ENCODE measurements at places on chromosomes 7 and 10.
A peak's percentile ranks its signal among the peaks of the same experiment; 100 is the strongest.

- no peak for DNase-seq
Observed at GRCh38 chr7:131188367-131189339, 139.0 kb upstream of the MKLN1 start.

DNA sequence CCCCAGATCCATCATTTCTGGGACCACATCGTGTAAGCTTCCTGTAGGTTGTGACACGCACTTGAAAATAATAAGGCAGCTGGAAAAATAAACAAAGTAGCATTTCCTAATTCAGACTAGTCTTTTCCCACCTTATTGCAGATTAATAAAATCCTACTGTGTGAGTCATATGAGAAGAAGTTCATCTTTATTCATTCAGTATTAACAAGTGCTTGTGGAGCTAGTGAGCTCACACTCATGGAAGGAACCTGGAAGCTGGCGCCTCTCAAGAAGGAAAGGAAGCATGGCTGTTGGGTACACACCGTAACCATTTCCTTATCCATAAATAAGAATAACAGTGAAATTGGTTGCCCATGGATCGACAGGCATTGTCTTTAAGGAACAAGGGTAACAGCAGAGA lies 152.6 kb upstream of the PFKP start:
- DNase-seq = no peak

GRCh38 chr7:101241443-101242349 lies 3.2 kb downstream of the FIS1 start:
- DNase-seq = no peak

GRCh38 chr10:13659887-13660550 lies 73.3 kb downstream of the PRPF18 start:
- DNase-seq = peak; percentile 44

DNA sequence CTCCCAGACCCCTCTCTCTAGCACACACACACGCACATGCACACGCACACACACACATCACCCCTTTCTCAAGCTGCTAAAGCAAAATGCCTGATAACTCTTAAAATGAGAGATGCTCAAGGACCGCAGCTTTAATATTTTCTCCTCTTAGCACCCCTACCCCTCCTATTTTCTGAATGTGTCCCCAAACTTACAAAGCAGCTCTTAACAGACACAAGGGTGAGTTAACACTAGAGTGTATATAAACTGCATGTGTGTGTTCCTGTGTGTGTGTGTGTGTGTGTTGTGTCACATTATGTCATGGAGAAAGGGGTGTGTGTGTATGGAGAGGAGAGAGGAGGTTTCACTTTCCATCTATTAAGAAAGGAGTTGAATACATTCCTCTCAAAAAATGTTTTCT lies 1.3 kb downstream of the PTN start:
- DNase-seq = no peak

DNA sequence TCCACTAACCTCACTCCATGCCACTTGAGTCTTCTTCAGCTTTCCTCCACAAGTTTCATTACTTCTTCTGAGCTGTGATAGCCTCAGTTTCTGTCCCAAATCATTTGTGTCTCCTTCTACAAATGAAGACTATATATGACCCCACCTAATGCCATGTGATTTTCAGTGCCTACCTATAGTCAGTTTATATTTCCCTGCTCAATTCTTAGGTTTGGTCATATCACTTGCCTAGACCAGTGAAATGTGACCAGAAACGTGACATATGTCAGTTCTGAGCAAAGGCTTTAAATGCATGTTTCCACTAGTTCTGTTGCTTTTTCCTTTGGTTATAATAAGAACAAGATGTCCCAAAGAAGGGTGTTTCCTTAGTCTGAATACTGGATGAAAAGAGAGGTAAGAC lies 24.6 kb upstream of the REEP3 start:
- DNase-seq = no peak

- DNase-seq = no peak
Observed at GRCh38 chr7:16711730-16712129, 41.8 kb upstream of the TSPAN13 start.

DNA sequence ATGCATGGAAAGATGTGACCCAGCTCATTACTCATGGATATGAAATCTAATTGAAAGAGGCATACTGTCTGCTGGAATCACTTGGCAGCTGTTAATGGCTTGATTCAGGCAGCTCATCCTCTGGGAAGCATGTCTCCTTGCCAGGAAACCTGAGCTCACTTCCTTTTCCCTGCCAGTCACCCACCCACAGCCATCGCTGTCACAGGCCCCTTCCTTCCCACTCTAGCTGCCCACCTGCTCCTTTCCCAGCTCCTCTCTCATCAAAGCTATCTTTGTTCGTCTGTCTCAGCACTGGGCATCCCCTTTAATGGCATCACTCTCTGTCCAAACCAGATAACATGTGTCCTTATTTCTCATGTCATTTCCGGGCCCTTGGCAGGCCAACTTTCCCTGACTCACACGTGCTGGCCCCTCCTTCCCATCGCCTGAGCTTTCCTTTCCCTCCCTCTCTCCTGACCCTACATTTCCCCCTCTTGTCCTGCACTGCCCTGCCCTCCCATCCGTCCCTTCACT lies 721.9 kb downstream of the TNS3 start:
- DNase-seq = no peak

- DNase-seq = peak; percentile 48
Observed at GRCh38 chr10:63929831-63930467, 408.7 kb downstream of the REEP3 start.

DNA sequence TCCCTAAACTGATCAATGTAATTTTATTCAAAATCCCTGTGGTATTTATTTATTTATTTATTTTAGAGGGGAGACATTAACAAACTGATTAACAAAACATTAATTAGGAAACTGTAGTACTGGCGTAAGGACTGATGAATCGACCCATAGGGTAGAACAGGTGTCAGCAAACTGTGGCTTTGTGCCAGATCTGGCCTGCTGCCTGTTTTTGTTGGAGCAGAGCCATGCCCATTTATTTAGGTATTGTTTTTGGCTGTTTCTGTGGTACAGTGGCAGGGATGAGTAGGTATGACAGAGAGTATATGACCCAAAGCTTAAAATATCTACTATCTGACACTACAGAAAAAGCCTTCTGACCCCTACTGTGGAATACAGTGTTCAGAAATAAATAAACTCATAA lies 332.5 kb upstream of the ETV1 start:
- peak; percentile 12 for DNase-seq

DNA sequence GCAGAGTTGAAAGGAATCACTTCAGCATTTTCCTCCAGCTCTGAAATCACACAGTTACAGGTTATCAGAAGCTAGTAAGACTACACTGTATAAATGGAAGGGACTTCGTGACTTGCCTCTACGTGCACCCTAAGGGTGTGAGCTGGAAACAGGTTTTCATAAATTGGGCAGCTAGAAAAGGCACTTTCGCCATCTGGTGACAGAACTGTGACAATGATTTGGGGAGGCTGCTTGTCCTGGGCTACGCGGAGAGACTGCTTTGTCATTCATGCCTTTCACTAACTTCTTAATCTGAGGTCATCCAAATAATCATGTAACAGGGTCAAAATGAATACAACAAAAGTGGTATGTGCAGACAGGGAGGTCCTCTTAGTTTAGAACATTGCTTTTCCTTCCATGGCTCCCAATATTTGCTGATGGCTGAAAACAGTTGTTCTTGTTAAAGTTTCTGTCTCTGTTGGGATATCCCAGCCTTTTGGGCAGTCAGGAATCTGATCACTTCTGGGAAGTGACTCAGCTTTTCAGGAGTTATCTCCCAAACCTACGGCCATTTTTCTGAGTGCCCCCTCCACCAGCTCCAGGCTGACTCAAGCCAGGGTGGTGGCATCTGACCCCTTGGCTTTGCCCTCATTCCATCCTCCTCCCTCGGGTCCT lies 17.8 kb downstream of the VWC2 start:
- peak; percentile 52 for DNase-seq

- DNase-seq = no peak
Observed at GRCh38 chr7:158421361-158421760, 166.3 kb downstream of the PTPRN2 start.

- no peak for DNase-seq
Observed at GRCh38 chr10:35639021-35639727, 2.9 kb downstream of the FZD8 start.

DNA sequence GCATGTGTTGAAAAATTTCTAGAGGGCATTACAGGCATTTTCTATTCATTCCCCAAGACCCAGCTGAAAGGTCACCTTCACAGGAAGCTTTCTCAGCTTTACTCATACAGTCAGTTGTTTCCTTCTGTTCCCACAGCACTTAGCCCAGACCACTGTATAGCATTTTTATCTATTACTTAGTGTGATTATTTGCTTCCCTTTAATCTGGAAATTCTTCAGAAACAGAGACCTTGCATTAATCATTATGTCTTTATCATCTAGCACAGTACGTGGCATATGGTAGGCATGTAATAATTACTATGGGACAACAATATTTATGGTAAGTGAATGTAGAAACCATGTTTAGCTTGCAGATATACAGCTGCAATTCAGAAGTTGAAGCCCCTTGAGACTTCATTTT lies 38.2 kb upstream of the CDK6 start:
- no peak for DNase-seq

GRCh38 chr7:149791411-149792219 lies 18.2 kb upstream of the ZNF467 start:
- no peak for DNase-seq

DNA sequence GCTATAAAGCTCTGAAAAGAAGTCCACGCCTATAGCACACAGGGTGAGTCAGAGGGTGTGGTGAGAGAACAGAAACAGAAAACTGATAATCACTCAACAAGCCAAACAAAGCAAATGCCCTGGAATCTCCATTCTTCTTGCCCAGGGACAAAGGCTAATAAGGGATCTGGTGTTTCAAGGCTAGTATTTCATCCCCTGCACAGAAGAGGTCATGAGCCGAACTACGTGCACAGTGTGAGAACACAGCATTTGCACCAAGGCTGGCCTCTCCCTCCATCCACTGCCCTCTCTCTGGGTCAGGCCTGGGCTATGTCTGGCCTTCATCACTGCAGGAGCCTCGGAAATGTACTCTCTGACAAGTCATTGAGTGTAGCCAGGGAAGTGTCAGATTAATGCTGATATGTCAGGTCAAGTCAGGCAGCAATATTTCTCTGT lies 42.7 kb downstream of the PRR15 start:
- peak; percentile 45 for DNase-seq

DNA sequence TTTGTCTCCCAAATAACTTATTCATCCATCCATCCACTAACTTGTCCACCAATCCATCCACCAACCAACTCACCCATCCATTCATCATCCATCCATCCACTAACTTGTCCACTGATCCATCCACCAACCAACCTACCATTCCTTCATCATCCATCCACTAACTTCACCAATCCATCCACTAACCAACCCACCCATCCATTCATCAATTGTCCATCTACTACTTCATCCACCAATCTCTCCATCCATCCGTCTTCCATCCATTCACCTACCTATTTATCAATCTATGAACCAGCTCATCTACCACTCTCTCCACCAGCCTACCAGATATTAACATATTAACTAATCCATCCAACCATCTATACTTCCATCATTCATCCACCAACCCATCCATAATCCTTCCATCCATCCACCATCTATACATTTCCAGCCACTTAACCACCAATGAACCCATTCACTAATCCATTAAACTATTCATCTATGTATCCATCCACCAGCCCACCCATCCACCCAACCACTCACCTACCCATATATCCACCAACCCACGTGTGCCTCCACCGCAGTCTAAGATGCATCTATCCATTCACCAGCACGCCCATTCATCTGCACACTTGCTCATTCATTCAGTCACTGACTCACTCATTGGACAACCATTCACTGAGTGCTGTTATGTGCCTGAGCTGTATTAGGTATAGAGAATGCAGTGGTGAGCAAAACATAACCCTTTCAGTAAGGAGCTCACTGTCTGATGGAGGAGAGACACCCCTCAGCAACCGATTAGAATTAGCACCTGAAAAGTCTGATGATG lies 19.8 kb upstream of the TBL2 start:
- no peak for DNase-seq

GRCh38 chr10:61187601-61188000 lies 243.6 kb upstream of the RHOBTB1 start:
- no peak for DNase-seq

- no peak for DNase-seq
Observed at GRCh38 chr7:147308539-147308938, 1191.9 kb downstream of the CNTNAP2 start.

DNA sequence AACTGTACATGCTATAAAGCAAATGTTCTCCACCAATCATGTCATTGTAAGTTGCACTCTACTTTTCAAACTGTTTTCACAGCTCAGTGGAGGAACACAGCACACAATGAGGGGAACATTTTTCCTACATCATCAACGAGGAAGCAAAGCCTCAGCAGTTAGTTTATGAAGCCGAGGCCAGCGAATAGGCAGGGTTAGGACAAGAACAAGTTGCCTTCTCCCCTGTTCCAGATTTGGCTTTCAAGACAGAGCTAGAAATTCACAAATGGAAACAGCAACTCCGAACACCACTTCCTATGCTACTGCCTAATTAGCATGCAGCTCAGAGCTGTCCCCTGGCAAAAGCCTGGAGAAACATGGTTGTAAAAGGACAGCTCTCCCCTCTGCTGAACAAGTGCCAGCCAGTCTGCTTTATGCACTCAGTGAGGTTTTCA lies 19.8 kb downstream of the ITGB8 start:
- DNase-seq = peak; percentile 32
